ENCODE measurements at places on chromosomes 7 and 10. TPM values are rescaled to one million over a fixed set of nuclear protein-coding genes. Genes with fewer than 3 reads are reported as not detected.

Gene MUC3A
- under 0.01 TPM for total RNA-seq

Gene FGFR2
- total RNA-seq, result 0.44 TPM

Gene RASSF4
- 6.0 TPM for total RNA-seq

Gene SH2B2
- 2.0 TPM for total RNA-seq

Gene AKR1E2
- total RNA-seq, result 24.9 TPM

Gene ZDHHC16
- total RNA-seq, result 51.1 TPM

Gene IFIT2
- total RNA-seq, result 8.2 TPM

Gene LLCFC1
- not detected for total RNA-seq

Gene PEX1
- total RNA-seq, result 18.5 TPM

Gene SGCE
- 78.4 TPM for total RNA-seq

Gene C10orf53
- under 0.01 TPM for total RNA-seq

Gene ZNF503
- total RNA-seq, result 5.8 TPM

Gene ADAM12
- total RNA-seq, result 40.8 TPM

Gene MMP21
- total RNA-seq, result under 0.01 TPM

Gene AKR1C3
- 26.7 TPM for total RNA-seq

Gene PPA1
- total RNA-seq, result 241 TPM

Gene VAX1
- total RNA-seq, result not detected

Gene GPNMB
- total RNA-seq, result 280 TPM

Gene ZNF365
- 9.0 TPM for total RNA-seq

Gene CNPY1
- not detected for total RNA-seq

Gene SPDYE2B
- total RNA-seq, result not detected

Gene ESYT2
- 86.9 TPM for total RNA-seq

Gene PDE6C
- not detected for total RNA-seq

Gene DIP2C
- 23.1 TPM for total RNA-seq

Gene OR2A12
- total RNA-seq, result not detected

Gene ZNF488
- total RNA-seq, result under 0.01 TPM

Gene EMX2
- 2.2 TPM for total RNA-seq

Gene ACSM6
- total RNA-seq, result not detected

Gene NEBL
- total RNA-seq, result 0.22 TPM

Gene AKR1C4
- total RNA-seq, result not detected

All from uterine smooth muscle cell (primary cell).